ENCODE measurements at places on chromosomes 16 and 17.

GRCh38 chr17:1180958-1181752 is 1.4 kb upstream of the ABR start:
- DNase-seq = peak; percentile 29

DNA sequence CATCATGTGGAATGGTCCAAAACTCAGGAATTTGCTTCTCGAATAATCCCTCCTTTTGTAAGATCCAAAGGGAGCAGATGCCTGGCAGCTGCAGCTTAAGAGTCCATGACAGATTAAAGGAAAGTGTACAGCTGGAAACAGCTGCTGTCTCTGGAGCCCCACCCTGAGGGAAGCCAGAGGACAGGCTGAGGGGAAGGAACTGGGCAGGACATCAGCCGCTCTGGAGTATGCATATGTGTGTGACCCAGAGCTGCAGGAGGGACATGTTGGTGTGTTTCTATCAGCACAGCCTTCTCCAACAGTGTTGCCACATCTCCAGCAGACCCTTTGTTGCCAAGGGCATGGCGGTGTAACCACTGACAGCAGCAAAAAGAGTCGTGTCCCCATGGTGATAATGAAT is 46.2 kb downstream of the CYB561 start:
- no peak for DNase-seq

GRCh38 chr17:71905376-71906031 is 215.3 kb upstream of the SOX9 start:
- DNase-seq = no peak

DNA sequence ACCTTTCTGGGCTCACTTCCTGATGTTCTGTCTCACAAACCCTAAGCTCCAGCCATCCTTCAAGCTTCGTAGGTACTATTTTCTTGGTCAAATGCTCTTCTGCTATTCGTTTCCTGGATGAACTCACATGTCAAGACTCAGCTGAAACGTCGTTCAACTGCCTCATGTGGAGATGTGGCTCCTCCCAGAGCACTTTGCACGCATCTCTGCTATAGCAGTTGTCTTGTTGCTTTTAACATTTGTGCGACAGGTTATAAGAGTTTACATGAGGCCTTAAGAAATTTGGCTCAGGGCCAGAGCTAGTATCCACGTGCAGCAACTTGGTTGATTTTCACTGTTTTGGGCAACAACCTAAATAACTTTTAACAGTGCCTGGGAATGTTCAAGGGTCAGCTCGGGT is 2.8 kb upstream of the KRT40 start:
- DNase-seq = no peak

DNA sequence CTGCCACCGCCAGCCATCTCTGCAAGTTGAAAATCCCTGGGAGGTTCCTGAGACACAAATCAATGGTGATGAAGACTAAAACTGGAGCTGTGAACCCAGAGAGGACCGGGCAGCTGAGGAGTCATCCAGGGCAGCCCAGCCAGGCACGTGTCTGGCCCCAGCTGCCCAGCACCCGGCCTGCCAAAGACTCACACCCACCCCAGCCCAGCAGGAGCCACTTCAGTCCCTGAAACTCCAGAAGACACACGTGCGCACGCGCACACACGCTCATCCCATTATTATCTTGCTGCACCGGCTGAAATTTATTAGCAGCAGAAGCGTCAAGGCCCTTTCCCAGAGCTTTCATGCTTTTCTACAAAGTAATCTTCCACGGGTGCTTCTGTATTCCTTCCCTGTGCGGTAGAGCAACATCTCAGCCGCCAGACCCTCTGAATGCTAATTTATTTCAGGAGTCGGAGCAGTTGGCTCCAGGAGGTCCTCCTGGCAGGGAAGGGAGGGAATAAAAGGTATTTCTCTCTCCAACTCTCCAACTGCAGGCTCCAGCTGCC is 59.8 kb upstream of the RBFOX3 start:
- no peak for DNase-seq

- no peak for DNase-seq
These were observed 26.4 kb upstream of the BEAN1 start for GRCh38 chr16:66400503-66401380.

GRCh38 chr16:83455716-83456115 is 352.1 kb upstream of the HSBP1 start:
- no peak for DNase-seq

- no peak for DNase-seq
These were observed 195.5 kb downstream of the TOX3 start for GRCh38 chr16:52351451-52351850.

DNA sequence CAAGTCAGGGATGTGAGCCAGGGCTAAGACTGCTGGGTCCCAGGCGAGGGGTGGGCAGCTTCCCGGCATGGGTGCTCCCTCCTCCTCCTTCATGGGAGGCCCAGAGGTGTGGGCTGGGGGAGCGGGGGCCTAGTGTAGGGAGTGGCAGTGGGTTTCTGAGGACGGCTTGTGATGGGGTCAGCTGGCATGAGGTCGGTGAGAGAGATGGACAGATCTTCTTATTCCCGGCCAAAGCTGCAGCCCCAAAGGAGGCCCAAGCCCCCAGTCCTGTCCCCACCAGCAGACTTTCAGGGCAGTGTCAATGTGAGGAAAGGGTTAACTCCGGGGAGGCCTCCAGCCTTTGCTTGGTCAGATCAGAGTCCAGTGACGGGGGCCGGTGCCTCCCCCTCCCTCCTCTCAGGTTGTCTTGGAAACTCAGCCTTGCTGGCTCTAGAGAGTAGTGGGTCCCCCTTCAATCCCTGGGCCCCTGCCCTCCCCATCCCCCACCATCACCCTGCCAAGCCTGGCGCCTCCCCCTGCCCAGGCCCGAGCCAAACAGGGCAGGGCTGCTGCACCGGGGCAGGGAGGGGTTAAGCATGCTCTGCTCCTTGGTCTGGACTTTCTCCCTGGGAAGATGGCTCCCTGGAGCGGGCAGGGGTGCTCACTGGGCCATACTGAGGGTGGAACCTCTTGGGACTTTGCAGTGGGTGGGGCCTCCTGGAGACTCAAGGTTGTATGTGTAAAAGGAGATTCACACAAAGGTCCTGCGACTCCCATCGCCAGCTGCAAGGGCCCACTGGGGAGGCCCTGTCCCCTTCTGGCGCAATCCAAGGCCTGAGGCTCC is 12.4 kb downstream of the NAT9 start:
- DNase-seq = no peak

- peak; percentile 58 for DNase-seq
These were observed 581 bp downstream of the PRKCA start for GRCh38 chr17:66302761-66303626.

DNA sequence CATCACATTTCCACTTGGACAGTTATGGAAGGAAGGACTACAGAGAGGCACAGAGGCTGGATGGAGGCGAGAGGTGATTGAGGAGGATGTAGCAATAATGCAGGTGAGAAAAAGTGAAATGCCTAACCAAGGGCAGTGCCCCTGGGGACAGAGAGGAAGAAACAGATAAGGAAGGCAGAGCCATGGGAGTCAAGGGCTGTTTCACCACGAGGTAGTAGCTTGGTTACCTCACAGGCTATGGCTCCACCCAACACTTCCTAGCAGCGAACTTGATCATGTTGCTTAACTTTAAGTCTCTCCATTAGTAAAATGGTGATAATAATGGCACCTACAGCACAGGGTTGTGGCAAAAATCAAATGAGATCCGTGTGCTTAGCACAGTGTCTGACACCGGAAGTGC is 83.9 kb downstream of the YPEL2 start:
- no peak for DNase-seq
